ENCODE measurements at places on chromosomes 6 and 20. TPM values are rescaled to one million over a fixed set of nuclear protein-coding genes. Genes with fewer than 3 reads are reported as not detected.

GRCh38 chr6:117373211-117373813 lies 52.4 kb downstream of the ROS1 start:
- DNase-seq = no peak

DNA sequence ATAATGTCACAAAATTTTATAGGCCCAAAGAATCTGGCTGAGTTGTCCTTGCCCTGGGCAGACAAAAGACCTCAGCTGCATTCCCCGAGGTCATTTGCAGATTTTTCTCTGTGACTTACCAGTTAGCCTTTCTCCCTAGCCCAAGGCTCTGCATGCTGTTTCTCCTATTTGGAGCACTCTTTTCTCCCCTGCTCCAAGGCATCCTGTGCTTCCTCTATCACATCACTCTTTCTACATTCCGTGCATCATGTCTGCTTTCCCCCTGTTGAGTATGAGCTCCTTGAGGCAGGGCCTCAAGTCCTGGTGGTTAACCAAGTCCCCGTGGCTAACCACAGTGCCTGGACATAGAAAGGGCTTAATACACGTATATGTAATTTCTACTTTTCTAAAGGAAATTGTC lies 593 bp upstream of the GSTA3 start:
- DNase-seq = no peak

GRCh38 chr6:87396595-87397392 lies 11.0 kb upstream of the CFAP206 start:
- DNase-seq = no peak

- no peak for DNase-seq
Measured at GRCh38 chr6:153167907-153168306, 36.8 kb upstream of the RGS17 start.

DNA sequence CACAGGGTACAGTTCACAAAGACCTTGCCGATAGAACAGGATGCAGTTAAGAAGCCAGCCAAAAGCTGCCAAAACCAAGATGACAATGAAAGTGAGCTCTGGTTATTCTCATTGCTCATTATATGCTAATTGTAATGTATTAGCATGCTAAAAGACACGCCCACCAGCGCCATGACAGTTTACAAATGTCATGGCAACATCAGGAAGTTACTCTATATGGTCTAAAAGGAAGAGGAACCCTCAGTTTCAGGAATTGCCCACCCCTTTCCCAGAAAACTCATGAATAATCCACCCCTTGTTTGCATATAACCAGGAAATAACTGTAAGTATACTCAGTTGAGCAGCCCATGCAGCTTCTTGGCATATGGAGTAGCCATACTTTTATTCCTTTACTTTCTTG lies 748.7 kb downstream of the QKI start:
- DNase-seq = no peak

DNA sequence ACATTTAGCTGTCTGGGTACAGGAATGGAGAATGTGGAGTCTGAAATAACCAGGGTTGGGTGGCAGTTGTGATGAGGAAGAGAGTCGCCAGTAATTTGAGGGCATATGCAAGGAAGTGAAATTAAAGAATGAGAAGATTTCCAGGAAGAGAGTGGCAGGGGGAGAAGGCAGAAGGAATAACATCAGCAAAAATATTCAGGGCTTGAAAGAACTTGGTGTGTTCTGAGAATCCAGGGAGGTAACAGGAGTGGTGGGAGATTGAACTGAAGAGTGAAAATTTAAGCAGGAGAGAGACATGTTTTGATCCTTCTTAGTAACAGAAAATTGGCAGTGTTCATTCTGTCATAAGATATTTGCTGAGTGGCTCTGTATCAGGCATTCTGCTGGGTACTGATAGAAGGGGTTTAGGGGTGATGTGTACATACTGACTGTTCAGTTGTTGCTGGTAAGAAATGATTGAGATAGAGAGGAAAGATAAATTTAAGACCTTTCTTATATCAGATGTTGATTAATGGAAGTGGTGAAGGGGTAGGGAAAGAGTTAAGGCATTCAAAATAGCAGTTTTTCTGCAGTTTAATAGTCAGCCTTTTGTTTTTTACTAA lies 54.7 kb downstream of the PHF20 start:
- no peak for DNase-seq

GRCh38 chr6:40877362-40877761 lies 161.7 kb downstream of the UNC5CL start:
- no peak for DNase-seq

- no peak for DNase-seq
Measured at GRCh38 chr6:518218-518617, 126.7 kb downstream of the IRF4 start.

GRCh38 chr20:24863356-24863755 lies 85.7 kb upstream of the CST7 start:
- DNase-seq = no peak

DNA sequence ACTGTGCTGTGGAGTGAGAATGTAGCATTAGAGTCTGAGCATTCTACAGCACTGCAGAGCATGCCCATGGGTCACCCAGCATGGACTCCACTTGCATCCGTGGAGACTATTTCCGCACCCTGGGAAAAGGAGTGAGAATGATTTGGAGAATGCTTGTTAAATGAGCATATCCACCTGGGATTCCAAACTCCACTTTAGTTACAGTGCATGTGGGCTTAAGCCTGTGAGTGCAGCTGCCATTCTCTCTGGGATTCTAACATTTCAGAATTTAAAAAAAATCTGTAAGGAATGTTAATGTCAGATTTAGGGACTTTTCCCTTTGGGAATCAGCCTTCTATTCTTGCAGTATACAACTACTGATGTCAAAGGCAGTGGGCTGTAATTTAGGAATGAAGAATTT lies 33.4 kb downstream of the KIF25 start:
- DNase-seq = no peak

- DNase-seq = no peak
Measured at GRCh38 chr20:58090161-58090560, 138.3 kb downstream of the ANKRD60 start.

GRCh38 chr20:18466574-18466893 lies 296 bp downstream of the DZANK1 start:
- DNase-seq = no peak

DNA sequence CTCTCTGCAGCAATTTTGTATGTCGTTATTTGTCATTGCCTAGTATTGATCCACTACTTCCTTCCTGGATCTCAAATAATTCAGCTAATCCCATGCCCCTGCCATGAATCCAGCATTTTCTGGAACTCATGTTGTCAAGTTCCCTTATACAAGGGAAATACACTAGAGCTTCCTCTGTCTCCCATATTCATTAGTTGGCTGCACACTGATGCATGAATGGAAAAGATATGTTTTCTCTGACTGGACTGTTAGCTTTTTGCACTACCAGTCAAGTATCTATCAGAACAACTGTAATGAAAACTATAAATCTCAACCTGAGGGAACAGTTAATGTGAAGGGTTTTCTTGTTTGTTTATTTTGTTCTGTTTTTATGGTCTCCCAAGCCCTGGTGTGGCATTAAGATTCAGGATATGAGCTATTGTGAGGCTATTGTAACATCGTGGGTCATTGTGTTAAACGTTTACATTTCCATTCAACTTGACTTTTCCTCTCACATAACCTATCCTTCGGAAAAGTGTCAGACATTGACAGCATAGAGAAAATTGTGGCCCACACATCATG lies 102.5 kb upstream of the FAM8A1 start:
- DNase-seq = no peak

Gene SNRPB
- total RNA-seq = 692 TPM

Gene KIF13A
- total RNA-seq = 24.4 TPM

Gene VGLL2
- total RNA-seq = not detected

Gene SCUBE3
- total RNA-seq = not detected

Gene PRRC2A
- total RNA-seq = 172 TPM

Gene TRDN
- not detected for total RNA-seq

Gene HDAC2
- 45.5 TPM for total RNA-seq

Gene ADAM33
- not detected for total RNA-seq

Gene LAMA2
- 0.65 TPM for total RNA-seq
